Tongue (tissue), 3 donors: ENCODE measurements at places on chromosomes 6 and 20. TPM values are rescaled to one million over a fixed set of nuclear protein-coding genes. Genes with fewer than 3 reads are reported as not detected.
A peak's percentile ranks its signal among the peaks of the same experiment; 100 is the strongest.

IYD gene
- total RNA-seq, result not detected

OTOR gene
- 0.21 TPM for total RNA-seq

SLC17A9 gene
- total RNA-seq, result 2.3 TPM

C6orf15 gene
- 5.0 TPM for total RNA-seq

DNA sequence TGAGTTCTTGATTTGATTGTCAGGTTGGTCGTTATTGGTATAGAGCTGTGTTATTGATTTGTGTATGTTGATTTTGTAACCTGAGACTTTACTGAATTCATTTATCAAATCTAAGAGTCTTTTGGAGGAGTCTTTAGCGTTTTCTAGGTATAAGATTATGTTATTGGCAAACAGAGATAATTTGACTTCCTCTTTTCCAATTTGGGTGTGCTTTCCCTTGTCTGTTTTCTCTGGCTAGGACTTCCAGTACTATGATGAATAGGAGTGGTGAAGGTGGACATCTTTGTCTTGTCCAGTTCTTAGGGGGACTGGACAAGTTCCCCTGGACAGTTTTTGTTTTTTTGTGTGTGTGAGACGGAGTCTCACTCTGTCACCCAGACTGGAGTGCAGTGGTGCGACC is 17.4 kb downstream of the HLA-DOA start:
- DNase-seq, result no peak

DNA sequence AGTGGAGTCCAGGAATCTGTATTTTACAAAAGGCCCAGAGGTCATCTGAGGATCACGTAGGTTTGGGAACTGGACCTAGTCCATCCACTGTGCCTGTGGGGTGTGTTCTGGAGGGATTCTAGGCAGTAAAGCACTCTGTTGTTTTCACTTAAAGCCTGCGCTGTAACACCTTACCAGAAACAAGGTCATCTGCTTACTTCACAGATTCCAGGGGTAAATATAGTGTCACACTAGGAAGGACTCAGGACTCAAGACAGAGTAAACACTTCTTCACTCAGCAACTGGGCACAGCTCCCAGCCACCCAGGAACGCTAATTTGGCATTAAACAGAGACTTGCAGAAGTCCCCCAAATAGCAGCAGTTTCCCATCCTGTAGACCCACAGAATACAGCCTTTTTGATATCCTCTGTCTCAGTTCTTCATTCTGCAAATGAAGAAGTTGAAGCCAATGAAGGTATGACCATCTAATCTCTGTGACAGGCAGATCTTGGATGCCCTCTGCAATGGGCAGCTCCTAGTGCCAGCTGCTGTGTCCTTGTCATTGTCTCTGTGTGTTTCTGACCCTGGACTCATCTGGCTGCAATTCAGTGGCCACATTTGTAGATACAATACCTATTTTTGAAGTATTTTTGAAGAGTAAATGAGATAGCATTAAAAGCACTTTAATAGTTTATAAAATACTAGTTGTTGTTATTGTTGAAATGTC is 129.1 kb downstream of the SLC24A3 start:
- DNase-seq, result no peak

DNA sequence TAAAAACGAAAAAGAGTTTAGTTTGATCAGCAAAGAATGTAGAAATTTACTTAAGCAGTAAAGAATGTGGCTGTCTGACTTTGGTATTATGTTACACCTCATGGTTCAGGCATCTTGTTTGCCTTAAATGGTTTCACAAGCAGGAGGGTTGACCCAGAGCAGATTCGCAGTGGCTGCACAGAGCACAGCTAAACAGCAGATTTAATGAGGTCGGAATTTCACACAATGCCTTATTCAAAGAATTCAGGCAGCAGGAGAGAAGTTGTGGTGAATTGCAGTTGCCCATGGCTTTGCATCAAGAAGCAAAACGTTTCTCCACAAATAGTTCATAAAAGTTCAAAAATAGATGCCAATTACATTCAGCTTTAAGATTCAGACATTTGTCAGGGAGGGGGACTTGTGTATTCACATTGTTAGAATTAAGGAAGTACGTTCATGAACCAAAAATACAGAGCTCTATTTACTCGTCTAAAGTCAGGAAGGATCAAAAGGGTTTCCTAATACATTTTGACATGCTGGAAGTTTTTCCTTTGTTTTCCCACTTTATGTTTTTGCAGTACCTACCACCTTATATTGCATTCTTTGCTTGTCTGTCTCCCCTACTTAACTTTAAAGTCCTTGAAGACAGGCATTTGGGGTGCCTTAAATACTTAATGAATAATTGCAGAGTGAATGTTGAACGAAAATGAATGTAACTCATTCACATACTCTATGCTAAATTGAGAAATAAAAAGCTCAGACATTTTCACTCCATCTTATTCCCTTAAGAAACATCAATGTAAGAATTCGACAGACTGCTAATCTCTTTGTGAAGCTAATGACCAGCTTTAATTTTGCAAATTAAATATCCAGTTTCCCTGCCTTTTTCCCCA is 1163.6 kb upstream of the CITED2 start:
- peak; percentile 75 for DNase-seq

- peak; percentile 65 for DNase-seq
Measured at GRCh38 chr6:141483598-141484061, 649.1 kb upstream of the GJE1 start.

DNA sequence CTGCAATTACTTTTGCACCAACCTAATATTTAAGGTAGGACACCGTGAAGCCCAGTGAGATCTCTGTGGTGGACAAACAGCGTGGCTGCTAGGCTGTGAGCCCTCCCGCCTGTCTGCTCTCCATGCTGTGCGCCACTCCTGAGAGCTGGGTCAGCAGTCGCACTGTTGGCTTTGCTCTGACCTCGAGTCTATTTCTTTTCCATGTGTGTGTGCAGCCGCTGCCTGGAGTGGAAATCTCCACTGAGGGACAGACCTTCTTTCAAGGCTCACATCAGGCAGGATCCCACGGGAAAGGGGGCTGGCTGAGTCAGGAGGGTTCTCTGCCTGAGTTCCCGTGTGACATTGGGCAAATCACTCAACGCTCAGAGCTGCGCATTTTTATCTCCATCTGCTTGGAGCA is 27.1 kb downstream of the RIPOR3 start:
- no peak for DNase-seq

DNA sequence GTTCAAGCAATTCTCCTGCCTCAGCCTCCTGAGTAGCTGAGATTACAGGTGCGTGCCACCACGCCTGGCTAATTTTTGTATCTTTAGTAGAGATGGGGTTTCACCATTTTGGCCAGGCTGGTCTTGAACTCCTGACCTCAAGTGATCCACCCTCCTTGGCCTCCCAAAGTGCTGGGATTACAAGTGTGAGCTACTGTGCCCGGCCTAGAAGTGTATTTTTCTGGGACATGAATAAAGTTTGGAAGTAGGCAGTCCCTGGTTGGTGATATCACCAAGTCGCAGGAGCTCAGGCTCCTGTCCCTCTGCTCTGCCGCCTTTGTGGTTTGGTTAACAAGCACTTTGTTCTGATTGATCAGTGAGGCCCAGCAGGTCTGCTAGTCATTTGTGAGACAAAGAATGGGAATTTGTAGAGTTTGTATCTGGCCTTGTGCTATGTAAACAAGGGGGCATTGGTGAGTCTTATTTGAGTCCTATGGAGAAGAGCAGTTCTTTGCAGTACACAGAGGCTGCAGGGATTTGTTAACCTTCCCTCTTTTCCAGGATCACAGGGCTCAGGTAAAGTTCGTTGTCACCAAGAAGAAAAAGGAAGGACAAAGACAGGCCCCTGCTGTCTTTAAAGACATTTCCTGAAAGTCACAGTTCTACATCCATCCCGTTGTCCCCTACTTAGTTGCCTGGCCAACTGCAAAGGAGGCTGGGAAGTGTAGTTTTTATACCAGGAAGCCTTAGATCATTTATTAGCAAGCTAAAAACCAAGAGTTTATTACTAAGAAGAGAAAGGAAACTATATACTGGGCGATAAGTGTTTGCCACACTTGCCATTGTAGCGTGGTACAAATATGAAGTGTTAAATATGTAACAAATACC is 13.1 kb downstream of the MTHFD1L start:
- no peak for DNase-seq

DNA sequence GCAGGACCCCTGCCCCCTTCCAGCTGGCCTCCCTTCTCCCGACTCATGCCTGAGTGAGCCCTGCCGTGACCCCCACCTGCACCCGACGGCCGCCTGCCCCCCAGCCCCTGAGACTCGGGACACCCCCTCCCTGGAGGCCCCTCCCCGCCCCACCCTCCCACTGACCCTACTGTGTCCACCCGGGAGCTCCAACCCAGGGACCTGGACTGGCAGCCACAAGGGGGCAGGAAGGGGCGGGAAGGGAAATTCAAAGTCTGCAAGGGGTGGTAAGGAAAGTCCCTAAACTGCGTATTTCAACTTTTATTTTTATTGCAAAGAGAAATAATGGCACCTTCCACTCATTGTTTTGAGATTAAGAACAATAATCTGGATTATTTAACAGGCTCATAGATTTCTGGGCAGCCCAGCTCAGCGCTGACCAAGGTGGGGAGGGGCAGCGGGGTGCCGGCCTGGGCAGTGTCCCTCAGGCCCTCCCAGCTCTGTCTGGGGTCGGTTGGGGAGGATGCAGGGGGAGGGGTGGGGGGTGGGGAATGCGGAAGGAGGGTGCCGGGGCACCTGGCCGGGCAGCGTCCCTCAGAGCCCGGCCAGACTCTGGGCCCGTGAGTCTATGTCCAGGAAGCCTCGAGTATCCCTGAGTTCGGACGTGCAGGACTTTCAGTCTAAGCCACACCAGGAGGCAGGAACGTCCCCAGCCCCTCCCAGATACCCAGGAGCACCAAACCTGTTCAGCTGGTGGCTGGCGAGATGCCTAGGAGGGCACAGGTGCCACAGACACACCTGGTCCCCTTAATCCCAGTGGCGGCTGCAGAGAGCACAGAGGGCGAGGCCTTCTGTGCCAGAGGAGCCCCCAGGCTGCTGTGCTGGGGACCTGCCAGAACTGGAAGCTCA is 1.3 kb upstream of the PTK6 start:
- DNase-seq, result peak; percentile 47

DNA sequence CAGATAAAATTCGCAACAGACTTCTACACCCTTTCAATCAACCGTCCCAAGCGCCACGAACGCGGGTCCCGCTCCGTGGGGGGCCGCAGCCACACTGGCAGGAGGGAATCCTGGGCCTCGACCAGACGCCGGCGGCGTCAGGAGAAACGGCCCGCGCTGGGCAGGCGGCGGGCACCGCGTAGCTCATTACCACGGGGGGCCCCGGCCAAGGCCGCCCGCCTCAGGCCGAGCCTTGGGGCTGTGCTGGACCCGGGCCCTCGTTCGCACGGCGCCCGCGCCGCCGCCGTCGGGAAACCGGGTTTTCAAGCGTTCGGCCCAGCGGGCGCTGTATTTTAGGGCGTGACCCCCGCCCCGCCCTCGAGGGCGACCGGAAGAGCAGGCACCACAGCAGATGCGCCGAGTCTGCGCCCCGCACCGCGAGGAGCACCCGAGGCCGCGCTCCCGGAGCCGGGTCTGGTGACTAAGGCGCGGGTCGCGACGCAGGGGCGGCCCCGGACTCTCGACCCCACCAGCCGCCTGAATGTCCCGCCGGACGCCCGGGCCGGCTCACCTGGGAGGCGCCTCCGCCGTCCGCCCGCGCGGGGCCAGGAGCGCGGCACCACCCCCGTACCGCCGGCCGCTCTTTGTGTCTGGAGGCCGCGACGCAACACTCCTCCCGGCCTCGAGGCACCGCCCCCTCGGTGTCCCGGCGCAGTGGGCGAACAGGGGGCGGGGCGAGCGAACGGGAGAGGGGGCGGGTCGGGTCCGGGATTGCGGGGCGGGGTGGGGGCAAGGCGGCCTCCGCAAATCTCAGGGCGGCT is at the start of gene NINL:
Gene NINL (minus strand): TSS at position 627 of the 800 bp plus-strand sequence. CDS start 58,944 bp downstream, outside the sequence.
- DNase-seq, result peak; percentile 87

DNA sequence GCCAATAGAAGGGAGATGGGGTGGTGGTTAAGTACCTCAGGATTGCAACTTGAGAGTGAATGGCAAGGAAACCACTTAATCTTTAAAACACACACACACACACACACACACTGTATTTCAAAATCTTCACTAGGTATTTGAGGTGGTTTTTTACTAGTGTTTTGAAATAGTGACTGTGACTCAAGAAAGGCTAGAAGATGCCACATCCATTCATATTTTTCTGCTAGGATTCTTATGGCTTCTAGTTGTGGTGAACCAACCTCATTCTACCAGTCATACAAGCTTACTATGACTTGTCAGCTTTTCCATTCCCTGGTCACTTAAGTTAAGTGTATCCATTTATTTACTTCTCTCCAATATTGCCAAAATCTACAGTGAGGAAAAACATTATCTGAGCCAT is 519.4 kb upstream of the JAG1 start:
- no peak for DNase-seq

- DNase-seq, result no peak
Measured at GRCh38 chr6:40417031-40417430, 170.1 kb downstream of the LRFN2 start.

DNA sequence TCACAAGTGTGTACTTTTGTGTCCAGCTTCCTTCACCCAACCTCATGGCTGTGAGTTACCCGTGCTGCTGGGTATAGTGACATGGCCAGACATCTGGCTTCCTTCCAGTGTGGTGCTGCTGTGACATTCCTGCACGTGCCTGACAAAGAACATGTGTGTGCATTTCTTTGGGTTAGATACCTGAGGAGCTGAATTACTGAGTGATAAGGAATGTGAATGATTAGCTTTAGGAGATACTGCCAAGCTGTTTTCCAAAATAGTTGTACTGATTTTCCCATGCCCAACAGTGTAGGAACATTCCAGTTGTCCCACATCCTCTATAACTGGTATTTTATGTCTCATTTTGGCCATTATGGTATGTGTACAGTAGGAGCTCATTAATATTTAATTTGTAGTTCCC is 132.5 kb downstream of the PREX1 start:
- no peak for DNase-seq
